ENCODE measurements at places on chromosomes 4 and X.

DNA sequence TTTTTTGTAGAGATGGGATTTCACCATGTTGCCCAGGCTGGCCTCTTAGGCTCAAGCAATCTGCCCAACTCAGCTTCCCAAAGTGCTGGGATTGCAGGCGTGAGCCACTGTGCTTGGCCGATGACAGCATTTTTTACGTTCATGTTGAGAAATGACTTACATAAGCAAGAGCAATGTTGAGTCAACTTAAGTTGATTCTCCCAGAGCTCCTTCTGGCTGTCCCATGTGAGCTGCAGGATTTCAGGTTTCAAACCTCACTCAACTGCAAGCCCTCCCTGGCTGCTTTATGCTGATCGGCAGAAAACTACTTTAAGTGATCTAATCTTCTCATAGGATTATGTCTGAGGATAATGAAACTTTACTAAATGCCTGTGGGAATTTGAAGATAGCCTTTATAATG lies 86.8 kb downstream of the GC start:
- DNase-seq: no peak

GRCh38 chrX:133390676-133391075 lies 24.6 kb downstream of the GPC4 start:
- DNase-seq: no peak

GRCh38 chr4:174928174-174928573 lies 10.0 kb downstream of the ADAM29 start:
- DNase-seq: no peak

DNA sequence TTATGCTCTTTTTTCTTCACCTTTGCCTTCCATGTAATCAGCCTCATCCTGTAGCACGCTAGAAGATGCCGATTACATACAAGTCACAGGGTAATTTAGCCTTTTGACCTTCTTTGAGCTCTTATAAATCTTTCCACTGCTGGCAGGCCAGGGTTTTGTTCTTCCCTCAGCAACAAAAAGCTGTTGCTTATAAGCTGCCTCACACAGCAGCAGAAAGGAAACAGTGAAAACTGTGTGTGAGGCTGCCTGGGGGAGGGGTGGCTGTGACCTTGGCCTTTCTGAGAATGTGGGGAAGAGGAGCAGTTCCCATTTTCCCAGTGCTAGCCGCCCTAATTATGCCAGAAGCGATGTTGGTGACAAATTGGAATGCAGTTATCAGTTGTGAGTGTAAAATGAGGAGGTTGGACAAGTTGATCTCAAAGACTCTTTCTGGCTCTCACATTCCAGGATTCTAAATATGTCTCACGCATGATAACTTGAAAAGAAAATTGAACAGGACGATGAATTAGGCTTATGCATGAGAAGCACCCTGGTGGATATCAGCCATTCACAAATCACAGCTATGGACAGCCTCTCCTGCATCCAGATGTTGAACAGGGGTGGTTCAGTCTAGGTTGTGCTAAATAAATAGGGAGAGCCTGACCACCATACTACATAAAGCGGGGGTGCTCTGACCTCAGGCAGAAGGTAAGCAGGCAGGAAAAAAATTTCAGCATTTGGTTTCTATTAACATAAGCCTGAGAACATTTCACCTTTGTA lies 25.7 kb downstream of the SLITRK2 start:
- no peak for DNase-seq

- DNase-seq: no peak
Measured at GRCh38 chr4:143186649-143187048, 1.9 kb downstream of the USP38 start.

- DNase-seq: no peak
Measured at GRCh38 chrX:40912166-40912565, 173.1 kb upstream of the USP9X start.

GRCh38 chr4:14277505-14277904 lies 650.0 kb upstream of the BOD1L1 start:
- no peak for DNase-seq

DNA sequence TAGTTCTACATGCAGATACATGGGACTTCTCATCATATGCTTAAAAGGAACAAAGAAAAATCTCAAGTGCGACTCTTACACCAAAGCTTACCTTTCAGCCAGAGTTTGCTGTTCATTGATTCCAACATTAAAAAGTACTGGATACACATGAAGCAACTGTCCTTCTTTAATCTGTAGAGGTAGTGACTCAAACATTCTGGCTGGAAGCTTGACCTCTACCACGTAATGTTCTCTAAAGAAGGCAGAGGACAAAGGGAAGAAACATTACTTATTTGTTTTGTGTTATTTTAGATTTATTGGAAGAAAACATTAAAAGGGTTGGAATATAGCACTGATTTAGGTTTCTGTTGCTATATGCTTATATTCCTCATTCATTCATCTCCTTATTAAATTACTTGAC lies 476.1 kb downstream of the IL15 start:
- no peak for DNase-seq

- DNase-seq: no peak
Measured at GRCh38 chr4:2370597-2371320, 47.7 kb downstream of the ZFYVE28 start.

- DNase-seq: no peak
Measured at GRCh38 chrX:37603938-37604409, 32.5 kb downstream of the LANCL3 start.

- DNase-seq: no peak
Measured at GRCh38 chrX:41108463-41109205, 23.4 kb downstream of the USP9X start.

DNA sequence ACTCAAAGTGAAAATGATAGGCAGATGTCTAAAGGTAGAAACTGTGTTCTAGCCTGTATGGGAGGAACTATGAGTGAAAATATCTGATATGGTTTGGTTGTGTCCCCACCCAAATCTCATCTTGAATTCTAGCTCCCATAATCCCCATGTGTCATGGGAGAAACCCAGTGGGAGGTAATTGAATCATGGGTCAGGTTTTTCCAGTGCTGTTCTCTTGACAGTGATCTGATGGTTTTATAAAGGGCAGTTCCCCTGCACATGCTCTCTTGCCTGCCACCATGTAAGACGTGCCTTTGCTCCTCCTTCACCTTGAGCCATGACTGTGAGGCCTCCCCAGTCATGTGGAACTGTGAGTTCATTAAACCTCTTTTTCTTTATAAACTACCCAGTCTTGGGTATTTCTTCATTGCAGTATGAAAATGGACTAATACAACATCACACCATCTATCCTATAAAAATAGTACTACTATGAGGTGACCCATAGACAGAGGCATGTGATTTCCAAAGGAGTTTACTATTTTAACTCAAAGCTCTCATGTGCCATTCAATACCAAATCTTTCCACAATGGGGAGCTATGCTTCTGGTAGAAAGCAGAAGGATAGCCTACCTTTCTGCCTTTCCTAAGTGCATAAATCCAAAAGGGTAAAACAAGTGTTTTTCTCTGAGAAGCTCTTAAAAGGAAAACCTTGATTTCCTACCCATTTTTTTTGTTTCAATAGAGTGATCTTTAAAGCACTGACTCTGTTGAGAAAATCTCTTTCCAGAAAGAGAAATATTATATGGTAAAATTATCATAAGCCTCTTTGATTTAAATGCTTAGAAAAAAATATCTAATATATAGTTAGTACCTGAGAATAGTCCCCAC lies 38.8 kb downstream of the SEC31A start:
- no peak for DNase-seq

GRCh38 chr4:163048447-163048846 lies 118.2 kb downstream of the NAF1 start:
- peak; percentile 20 for DNase-seq

- DNase-seq: no peak
Measured at GRCh38 chr4:61462451-61463326, 262.6 kb downstream of the ADGRL3 start.

- no peak for DNase-seq
Measured at GRCh38 chrX:141839856-141840255, 1.7 kb downstream of the MAGEC3 start.

- no peak for DNase-seq
Measured at GRCh38 chr4:90403781-90404180, 276.6 kb downstream of the CCSER1 start.

GRCh38 chr4:55574252-55574651 lies 17.8 kb downstream of the PDCL2 start:
- no peak for DNase-seq

DNA sequence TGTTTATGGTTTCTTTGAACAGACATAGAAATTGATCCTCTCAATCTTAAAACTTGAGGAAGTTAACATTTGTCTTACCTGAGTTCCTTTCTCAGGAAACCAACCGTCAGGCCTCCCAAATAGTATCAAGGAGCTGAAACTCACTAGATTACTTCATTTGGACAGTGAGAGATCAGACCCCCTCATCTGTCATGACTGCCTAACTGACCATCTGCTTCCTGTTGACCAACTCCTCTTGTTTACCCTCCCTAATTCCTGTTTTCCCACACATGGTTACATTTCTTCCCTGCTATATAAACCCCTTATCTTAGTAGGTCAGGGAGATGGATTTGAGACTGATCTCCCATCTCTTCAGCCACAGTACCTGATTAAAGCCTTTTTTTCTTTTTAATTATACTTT lies 46.2 kb upstream of the NMU start:
- no peak for DNase-seq

DNA sequence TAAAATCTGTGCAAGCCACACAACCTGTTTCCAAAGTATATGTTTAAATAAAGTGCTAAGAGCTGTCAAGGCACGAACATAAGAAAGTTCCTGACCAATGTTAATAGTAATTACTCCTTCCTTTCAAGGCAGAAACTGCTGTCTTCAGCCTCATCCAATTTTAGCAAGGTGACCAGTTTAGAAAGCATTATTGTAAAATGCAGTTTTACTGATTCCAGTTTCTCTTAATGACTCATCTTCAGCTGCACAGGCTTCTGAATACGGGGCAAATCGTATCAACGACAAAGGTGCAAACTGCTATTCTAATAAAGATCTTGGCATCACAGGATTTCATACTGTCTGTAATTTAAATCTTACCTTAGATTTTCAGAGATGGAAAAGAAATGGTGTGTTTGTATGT lies 87.5 kb downstream of the PPP3CA start:
- DNase-seq: no peak

GRCh38 chrX:124212622-124213021 lies 119.8 kb upstream of the TEX13D start:
- DNase-seq: no peak

DNA sequence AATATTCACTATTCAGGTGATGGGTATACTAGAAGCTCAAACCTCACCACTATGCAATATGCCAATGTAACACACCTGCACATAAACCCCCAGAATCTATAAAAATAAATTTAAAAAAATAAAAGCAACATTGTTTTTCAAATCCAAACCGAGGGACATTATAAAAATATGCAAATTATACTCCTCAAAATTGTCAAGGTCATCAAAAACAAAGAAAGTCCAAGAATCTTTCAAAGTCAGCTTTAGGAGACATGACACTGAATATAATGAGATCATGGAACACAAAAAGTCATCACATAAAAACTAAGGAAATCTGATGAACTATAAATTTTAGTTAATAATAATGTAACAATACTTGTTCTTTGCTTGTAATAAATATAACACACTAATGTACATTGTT lies 43.2 kb upstream of the AR start:
- DNase-seq: no peak

- no peak for DNase-seq
Measured at GRCh38 chrX:122626871-122627270, 557.2 kb upstream of the GRIA3 start.

DNA sequence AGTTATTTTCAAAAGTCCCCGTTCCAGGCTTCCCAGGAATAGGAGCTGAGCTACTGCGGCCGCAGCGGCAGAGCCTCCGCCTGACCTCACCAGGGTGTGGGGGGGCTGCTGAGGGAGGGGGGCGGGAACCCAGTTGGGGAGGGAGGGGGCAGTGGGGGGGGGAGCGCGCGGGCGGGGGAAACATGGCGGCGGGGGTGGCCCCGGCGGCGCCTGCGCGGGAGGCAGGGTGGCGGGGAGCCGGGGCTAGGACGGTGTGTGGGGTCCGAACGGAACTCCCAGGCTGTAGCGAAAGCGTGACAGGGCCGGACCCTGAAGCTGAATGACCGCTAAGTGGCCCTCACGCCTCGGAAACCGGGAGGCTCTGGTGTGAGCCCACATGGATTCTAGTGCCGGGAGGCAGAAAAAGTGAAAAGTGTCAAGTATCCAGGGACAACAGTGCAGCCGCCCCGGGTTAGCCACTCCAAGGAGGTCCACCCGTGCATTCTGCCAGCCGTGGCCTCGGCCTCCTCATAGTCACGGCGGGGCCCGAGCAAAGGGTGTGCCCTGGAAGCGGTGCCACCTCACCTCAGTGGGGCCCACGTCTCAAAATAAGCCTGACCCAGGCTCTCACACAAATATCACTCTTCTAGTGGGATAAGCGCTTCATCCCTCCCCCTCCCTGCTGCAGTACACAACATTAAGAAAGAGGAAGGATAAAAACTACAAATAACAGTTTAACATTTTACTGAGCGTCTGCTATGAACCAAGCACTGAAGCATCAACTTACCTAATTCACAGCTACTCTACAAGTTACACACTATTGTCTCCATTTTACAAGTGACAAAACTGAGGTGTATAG lies at the start of gene KLHL13:
Gene KLHL13 (minus strand): TSS at position 98 of the 838 bp plus-strand sequence. CDS start 88,337 bp downstream, outside the sequence.
- DNase-seq: peak; percentile 15

DNA sequence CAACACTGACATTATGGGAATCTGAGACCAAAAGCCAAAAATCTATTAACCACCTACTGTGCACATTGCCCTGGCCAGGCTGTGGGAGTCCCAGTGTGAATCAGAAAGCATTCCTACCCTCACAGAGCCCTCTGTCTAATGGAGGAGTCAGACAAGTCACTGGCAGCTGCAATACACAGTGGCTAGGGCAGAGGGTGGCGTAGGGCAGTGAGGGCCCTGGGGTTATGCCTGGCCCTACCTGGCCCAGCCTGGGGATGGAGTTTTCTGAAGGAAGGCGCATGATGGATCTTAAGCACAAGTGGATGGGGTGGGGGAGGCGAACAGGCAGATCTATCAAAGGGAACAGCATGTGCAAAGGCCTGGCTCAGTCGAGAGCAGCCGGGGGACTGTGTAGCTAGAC lies 10.8 kb downstream of the JAKMIP1 start:
- no peak for DNase-seq

- no peak for DNase-seq
Measured at GRCh38 chrX:119885554-119886428, 9.9 kb upstream of the AKAP14 start.

DNA sequence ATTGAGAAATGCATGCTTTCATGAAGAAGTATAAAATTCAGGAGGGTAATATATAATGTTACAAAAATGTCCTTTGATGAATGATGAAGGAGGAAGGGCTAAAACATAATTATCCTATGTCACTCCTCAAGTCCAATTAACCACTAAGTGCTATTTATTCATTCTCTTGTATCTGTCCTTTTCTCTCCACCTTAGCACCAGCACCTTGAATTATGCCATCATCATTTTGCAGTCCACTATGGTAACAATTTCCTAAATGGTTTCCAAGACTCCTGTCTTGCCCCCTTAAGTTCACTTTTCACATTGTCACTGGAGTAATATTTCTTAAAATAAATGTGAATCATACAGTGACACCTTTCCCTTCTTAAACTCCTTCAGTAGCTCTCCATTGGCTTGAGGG lies 756.3 kb downstream of the STPG2 start:
- DNase-seq: no peak

DNA sequence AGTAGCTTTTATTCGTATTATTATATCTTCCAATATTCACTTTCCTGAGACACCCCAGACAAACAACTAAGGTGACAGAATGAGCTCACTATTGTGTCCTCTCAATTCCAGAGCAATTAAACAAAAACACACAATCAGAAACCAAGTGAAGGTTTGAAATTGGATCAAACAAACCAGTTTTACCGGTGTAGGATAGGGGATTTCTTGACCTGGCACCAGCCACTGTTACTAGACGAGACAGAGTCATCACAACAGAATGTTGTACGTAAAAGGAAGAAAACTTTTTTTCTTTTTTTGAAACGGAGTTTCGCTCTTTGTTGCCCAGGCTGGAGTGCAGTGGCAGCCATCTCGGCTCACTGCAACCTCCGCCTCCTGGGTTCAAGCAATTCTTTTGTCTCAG lies 43.7 kb downstream of the LDOC1 start:
- DNase-seq: no peak
